ENCODE measurements at places on chromosomes 7 and 10.
A peak's percentile ranks its signal among the peaks of the same experiment; 100 is the strongest.

GRCh38 chr10:75464478-75465449 is 33.3 kb downstream of the LRMDA start:
- DNase-seq, result no peak

DNA sequence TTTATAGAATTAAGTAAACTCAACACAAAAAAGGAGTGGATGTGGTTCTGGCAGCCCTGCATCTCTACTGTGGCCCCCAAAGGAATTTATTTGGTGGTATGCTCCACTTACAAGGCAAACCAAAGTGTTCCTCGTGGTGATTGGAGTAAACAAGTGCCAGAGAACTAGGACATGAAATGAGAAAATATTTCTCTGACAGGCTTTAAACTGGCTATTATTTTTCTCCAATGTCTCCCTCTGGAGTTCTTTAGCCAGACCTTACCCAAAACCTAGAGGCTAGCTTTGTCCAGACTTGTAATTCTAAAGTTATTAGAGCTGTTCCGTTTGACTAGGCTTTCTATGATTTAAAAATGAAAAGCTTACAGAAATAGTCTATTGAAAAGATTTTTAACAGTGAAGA is 990.1 kb downstream of the CNTNAP2 start:
- DNase-seq, result no peak

GRCh38 chr7:92634924-92635519 is 44.8 kb upstream of the FAM133B start:
- DNase-seq, result peak; percentile 97

- DNase-seq, result no peak
Observed at GRCh38 chr10:107728807-107729206, 564.3 kb upstream of the SORCS1 start.

DNA sequence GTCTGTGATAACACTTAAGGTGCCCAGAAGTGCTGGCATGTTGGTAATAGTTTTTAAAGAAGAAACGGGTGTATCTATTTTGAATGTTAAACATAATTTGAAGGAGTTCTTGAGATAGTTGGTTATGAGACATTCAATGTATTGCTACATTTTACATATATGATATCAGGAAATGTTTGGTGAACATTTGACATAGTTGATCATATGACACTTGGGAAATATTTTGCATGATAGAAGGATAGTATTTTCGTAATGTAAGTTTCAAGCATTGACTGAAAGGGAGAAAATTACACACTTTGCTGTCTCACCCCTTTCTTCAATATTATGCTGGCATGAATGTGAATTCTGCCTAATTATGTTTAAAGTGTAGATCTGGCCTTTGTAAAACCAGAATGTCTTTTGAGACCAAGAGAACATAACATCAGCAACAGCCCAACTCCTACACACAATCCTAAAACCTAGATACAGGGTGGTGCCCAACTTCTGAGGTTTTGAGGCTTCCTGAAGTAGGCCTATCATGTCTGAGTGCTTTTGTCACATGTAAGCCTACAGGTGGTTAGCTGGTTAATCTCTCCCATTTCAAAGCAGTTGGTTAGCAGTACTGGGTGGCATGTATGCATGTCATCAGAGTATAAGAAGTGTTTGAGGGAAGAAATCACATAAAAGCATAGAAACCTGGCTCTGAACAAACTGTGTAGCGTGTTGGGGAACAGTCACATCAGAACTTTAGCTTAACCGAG is 2.1 kb downstream of the ADD3 start:
- peak; percentile 71 for DNase-seq

DNA sequence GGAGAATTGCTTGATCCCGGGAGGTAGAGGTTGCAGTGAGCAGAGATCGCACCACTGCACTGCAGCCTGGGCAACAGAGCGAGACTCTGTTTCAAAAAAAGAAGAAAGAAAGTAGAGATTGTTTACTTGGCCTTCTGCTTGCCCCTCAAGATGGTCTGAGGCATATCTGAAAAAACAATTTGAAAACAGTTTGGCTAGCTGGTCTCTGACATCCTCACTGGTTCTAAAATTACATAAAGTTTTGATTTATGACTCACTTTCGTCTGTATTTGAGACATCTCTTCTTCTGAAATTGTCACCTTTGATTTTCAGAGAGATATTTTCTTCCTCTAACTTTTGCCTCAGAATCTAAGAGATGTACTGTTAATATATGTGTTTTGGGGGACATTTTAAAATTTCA is 49.6 kb upstream of the HELLS start:
- DNase-seq, result no peak

GRCh38 chr10:126893841-126894240 is 11.4 kb upstream of the DOCK1 start:
- DNase-seq, result no peak

DNA sequence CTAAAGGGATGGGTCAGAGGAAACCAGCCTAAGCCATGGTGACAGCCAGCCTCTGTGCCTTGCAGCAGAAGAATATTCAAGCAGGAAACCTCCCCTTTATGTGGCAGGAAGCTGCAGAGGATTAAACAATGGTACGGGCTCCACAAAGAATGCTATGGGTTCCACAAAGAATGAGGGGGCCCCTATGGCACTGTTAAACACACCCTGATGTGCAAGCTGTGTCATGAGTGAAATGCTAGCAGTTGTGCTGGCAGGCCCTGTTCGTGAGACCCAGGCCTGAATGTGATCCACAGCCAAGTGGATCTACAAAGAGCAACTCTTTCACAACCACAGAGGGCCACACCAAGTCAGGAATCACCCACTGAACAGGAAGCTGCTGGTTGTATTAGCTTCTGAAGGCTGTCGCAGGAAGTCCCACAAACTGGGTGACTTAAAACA is 68.9 kb downstream of the MYOF start:
- DNase-seq, result no peak

DNA sequence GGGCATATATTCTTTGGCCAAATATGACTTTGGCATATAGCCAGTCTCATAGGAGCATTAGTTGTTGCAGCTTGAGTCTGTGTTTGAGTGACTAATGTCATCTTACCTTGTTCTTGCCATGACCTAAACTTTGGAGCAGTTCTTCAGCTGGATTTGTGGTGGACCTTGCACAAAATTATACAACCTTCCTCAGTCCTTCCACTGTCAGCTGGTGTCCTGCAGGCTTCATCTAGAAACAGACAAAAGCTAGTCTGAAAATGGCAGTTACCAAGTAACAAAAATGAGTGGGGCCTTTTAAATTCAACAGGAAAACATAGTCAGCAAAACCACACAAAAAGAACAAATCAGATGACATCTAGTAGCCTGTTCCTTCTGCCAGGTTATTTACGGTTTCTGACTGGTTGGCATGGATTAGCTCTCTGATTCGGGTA is 59.5 kb upstream of the HECTD2 start:
- DNase-seq, result no peak

DNA sequence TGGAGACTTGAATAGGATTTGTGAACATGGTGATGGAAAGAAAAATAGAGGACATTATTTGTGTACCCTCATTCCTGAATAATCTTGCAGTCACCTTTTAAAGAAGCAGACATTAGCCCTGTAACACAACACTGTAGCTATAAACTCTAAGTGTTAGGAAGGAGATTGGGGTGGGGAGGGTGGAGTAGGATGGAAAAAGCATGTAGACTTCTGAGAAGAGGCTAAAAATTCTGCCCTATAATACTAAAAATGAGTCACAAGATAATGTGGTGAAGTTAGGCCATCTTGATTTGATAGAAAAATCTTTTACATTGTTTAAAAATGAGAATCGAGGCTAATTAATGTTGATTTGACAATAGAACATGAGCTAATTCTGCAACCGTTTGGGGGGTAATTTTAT is 128.8 kb downstream of the LCOR start:
- DNase-seq, result no peak

DNA sequence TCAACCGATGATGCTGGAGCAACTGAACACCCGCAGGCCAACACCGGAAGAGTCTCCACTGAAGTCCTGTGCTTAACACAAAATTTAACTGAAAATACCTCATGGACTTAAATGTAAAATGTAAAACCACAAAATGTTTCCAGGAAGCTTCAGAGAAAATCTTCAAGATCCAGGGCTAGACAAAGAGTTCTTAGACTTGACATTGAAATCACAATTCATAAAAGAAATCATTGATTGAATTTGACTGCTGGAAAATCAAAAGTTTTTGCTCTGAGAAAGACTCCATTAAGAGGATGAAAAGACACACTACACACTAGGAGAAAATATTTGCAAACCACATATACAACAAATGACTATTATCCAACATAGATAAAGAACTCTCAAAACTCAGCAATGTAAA is 234.7 kb upstream of the PPP2R2D start:
- DNase-seq, result no peak

DNA sequence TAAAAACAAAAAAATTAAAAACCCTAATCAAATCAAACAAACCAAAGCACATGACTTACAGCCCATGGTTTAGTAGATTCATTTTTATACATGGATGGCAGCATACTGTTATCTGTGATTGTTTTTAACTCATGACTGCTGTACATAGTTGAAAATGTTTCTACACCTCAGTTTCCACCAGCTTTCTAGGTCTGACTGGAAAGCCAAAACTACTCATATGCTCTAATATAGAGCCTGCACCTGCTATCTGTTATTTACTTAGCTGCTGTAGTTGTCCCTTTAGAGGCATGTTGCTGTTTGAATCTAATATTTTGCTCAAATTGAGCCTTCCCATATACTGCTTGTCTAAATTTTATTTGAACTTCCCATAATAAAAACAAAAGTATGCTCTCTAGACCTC is 289.9 kb upstream of the LRRN3 start:
- no peak for DNase-seq

GRCh38 chr10:49176310-49177268 is 11.6 kb downstream of the TMEM273 start:
- no peak for DNase-seq

GRCh38 chr7:129461809-129462208 is 27.6 kb downstream of the STRIP2 start:
- DNase-seq, result no peak

DNA sequence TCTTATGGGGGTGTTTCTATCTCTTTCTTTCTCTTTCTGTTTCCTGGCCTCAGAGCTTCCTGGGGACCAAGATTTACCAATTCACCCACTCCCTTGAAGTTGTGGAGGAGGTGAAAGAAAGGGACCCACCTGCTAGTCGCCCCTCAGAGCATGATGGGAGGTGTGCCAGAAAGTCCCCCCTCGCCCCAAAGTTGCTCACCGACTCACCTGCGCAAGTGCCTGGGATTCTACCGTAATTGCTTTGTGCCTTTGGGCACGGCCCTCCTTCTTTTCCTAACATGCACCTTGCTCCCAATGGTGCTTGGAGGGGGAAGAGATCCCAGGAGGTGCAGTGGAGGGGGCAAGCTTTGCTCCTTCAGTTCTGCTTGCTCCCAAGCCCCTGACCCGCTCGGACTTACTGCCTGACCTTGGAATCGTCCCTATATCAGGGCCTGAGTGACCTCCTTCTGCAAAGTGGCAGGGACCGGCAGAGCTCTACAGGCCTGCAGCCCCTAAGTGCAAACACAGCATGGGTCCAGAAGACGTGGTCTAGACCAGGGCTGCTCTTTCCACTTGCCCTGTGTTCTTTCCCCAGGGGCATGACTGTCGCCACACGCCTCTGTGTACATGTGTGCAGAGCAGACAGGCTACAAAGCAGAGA is 12.2 kb downstream of the AQP1 start:
- DNase-seq, result no peak

- no peak for DNase-seq
Observed at GRCh38 chr7:134851141-134851540, 71.7 kb downstream of the CALD1 start.

GRCh38 chr7:78149787-78150186 is 351.2 kb downstream of the PHTF2 start:
- no peak for DNase-seq

DNA sequence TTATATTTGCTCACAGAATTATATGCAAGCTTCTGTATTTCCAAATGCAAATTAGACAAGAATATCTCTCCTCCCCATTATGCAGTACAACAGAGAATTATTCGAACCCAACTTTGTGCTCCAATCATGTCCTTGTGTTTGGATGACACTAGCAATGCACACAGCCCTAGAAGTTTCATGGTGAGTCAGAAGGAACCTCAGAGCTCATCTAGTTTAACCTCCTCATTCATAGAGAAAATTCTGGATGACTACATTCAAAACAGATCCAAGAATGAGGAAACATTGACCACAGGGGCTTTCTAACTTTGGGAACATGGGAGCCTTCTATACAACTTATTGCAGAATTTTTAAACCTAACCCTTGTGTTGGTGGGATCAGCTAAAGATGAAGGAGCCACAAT is 12.8 kb upstream of the ARID5B start:
- no peak for DNase-seq

GRCh38 chr7:3021825-3022224 is 21.8 kb downstream of the CARD11 start:
- no peak for DNase-seq

DNA sequence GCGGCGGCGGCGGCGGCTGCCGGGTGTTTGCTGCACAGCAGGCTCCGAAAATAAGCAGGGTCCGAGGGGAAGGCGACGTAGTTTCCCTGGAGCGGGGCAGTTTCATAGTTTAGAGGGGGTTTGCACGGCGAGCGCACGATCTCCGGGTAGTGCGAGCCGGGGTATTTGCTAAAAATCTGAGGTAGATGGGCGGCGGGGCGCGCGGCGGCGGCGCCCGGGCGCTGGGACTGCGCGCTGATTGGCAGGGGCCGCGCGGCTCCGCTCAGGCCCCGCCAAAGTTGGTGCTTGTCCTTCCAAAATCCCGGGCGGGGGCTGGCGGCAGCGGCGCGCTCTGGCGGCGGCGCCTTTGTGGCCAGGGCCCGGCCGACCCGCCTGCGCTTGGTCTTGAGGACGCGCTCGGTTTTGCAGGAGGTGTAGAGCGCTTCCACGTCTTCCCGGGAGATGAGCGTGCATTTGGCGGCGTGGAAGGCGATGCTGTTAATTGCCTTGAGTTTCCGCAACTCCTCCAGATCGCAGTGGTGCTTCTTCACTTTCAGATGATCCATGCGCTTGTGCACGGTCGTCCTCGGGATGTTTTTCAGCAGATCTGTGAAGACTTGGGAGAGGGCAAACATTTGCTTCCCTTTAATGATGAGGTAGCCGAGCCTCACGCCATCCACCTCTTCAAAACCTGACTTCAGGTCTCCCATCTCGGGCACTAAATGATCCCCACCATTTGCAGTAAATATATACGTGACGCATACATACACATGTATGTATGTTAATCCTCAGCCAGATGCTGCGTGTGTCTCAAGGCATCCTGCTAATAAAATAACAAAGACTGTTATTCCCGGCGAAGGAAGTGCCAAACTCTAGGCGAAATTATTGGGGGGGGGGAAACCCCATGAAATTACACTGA is 8.1 kb downstream of the SKIDA1 start:
- peak; percentile 65 for DNase-seq

DNA sequence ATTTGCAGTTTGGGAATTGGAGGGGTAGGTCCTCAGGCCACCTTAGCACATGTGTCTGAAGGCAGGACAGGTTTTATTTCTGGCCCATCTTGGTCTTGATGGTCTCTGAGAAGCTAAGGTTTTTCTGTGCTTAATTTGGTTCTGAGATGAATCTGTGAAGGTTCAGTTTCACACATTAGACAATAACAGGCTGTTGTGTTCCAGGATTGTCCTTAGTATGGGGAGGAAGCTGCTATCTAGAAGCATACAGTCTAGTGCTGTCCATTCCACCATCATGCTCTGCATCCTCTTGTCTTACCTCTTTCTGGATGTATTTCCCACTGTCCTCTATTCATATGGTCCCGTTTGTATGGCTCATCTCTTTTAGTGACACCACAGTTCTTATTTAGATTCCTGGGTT is 7.1 kb downstream of the UBE2D1 start:
- no peak for DNase-seq
